Stimulated activated CD8-positive, alpha-beta memory T cell treated with anti-CD3 and anti-CD28 coated beads, Interleukin-15, amount 100 ng/mL, for 48 hours (primary cell): ENCODE measurements at places on chromosomes 13 and 19.

GRCh38 chr19:49403404-49404187 lies 15.5 kb downstream of the KASH5 start:
- no peak for DNase-seq

DNA sequence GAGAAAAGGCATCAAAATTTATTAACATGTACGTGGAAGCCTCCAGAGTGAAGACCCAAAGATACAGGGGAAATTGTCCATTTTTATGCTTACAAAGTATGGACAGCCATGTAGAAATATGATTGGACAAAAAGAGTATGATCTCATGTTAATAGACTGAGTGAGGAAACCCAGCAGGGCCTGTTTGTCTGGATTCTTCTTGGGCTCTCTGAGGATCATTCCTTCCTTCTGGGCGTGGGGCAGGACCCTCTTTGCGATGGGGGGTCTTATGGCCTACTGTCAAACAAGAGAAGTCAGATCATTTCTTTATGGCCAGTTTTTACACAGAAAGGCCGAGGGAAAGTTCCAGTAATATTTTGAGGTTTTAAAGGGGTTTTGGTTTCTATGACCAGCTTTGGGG lies 110.8 kb downstream of the ESD start:
- DNase-seq: no peak

- no peak for DNase-seq
Measured at GRCh38 chr13:76790526-76790925, 95.7 kb downstream of the KCTD12 start.

DNA sequence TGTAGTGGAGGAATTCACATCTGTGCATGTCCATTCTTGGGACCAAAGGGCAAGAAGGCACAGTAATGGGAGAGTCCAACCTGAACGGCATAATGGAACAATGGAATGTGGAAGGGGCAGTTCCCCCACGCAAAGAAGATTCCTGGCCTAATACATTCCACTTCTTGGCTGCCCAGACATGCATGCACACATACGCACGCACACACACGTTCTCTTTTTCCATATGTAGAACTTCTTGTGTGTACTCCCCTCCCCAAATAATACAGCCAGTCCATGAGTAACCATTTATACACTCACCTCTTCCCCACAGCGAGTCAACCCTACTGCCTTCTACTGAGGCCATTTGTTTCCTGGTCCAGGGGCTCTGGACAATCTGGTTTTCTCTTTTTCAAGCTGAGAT lies 6.0 kb upstream of the STK24 start:
- DNase-seq: no peak

DNA sequence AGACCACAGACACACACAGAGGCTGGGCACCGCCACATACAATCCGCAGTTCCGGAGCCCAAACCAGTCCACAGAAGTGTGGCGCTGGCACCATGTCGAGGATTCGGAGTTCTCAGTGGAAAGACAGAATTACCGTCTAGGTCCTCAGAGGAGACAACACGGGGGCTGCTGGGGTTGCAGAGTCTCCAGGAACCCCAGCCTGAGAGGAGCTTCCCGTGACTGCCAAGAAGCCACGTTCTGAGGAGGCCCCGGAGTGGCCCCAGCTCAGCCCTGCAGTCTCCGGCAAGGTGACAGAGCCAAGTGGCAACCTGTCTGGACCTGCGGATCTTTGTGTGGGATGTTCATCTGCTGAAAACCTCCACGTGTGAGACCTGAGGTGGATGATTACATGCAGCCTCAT lies 7.3 kb upstream of the ADPRHL1 start:
- DNase-seq: no peak

- DNase-seq: no peak
Measured at GRCh38 chr13:44764302-44764692, 188.2 kb upstream of the TSC22D1 start.

DNA sequence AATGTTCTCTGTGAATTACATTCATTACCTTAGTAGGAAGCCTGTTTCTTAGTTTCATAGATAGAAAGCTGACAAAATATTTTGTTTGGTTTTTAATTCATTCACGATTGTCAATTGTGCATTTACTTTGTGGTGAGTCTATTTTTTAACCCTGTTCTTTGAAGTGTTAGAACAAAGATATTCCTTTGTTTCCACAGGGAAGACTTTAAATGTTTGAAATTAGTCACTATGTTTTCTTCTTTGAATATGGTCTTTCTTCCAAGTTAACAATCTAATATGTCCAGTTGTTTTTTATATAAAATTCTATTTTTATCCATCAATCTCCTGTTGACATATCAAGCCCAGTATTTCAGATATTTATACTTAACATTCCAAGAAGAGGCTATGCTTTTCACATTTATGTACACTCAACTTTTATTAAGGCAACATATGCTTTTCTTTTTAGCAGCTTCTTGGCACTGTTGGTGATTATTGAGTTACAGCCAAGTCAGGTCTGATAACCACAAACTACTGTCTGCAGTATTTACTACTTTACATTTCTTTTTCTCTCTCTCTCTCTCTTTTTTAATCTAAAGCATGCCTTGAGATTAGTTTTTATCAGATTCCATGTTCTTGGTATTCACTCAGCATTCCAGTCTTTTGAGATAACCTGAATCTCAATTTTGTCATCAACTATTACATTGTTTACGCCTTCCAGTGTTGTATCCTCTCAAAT lies 812.8 kb upstream of the SLC10A2 start:
- no peak for DNase-seq

DNA sequence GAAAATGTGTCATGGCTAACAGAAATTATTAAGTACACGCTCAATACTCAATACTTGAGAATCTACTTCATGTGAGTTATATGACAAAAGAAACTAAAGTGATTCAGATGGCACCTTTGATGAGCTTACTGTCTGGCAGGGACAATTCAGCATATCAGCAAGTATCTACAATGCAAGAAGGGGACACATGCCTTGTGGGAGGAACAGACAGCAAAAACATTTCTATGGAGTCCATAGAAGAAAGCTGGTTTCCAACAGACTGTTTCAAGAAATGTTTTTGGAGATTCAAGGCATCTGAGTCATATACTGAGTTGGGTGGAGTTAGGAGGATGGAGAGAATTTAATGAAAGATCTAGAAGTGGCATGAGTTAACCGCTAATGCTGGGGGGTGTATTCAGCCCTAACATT lies 54.7 kb downstream of the MBNL2 start:
- DNase-seq: no peak

DNA sequence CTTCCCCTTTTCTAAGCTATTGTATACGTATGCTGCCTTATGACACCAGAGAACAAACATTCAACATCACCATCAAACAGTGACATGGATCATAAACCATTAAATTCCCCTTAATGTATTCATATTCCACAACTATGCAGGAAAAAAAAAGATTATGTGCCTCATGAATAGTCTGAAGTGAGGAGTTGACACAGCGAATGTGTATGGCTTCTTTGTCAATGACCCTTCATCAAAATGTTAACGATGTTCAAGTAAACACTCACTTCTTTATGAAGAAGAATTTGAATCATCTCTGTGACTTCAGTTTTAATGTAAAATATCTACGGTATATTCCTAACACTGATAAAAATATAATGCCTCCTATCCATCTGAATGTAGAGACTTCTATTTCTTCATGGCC lies 44.6 kb downstream of the SMAD9 start:
- DNase-seq: no peak

DNA sequence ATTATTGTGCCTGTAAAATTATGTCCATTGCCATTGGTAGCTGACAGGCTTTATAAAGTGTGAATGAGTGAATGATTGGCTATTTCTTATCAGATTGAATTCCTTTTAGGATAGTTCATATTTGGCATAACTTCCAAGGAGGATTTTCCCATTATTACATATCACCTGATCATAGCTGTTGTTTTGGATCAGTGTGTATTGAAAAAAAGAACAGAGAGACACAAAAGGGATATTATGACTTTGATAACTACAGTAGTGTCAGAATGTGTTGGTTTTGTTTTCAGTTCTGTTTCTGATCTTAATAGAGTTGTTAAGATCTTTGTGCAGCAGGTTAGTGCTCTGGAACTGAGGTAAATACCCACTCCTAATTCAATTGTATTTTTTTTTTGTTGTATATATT lies 103.8 kb downstream of the LRCH1 start:
- no peak for DNase-seq

GRCh38 chr13:73428137-73428536 lies 369.3 kb downstream of the KLF5 start:
- no peak for DNase-seq

GRCh38 chr13:32454886-32455593 lies 27.1 kb upstream of the N4BP2L1 start:
- no peak for DNase-seq

- no peak for DNase-seq
Measured at GRCh38 chr13:31225998-31226675, 26.4 kb downstream of the B3GLCT start.

- no peak for DNase-seq
Measured at GRCh38 chr13:90518417-90518816, 829.1 kb upstream of the MIR17HG start.

- DNase-seq: no peak
Measured at GRCh38 chr13:21997726-21998125, 326.9 kb downstream of the FGF9 start.

GRCh38 chr19:47726467-47726866 lies 13.2 kb downstream of the EHD2 start:
- no peak for DNase-seq

- DNase-seq: no peak
Measured at GRCh38 chr19:6433165-6433564, 398 bp downstream of the SLC25A41 start.

- DNase-seq: peak; percentile 30
Measured at GRCh38 chr19:33406521-33407139, 33.1 kb downstream of the CEBPG start.

- no peak for DNase-seq
Measured at GRCh38 chr19:4322942-4323665, 15.5 kb downstream of the STAP2 start.

- no peak for DNase-seq
Measured at GRCh38 chr19:16249826-16250404, 52.2 kb downstream of the AP1M1 start.

DNA sequence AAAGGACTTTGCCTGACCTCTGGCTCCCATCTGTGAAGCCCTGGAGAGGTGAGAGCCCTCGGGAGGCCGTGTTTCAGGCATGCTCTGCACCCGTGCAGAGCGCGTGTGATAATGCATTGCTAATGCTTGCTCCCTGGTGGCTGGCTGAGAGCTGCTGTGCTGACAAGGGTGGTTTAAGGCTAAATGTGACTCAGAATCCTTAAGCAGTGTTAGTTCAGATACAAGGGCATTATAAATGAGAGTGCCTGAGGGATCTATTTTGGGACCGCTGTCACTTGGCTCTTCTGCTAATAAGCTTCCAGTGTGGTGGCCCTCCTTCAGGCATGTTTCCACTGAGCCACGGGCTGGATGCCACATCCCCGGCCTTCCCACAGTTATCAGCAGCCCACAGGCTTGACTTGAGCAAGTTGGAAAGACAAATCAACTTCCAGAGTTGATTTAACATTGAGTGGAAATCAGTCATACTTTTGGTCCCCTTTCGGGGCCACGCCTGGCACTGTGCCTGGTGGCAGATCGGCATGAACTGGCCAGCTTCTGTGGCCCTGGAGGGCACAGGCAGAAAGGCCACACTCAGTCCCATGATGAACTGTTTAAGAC lies 17.0 kb downstream of the ALOX5AP start:
- no peak for DNase-seq

- no peak for DNase-seq
Measured at GRCh38 chr19:13034636-13035035, 39.4 kb downstream of the NFIX start.

- no peak for DNase-seq
Measured at GRCh38 chr13:20826843-20827560, 53.2 kb upstream of the EEF1AKMT1 start.

DNA sequence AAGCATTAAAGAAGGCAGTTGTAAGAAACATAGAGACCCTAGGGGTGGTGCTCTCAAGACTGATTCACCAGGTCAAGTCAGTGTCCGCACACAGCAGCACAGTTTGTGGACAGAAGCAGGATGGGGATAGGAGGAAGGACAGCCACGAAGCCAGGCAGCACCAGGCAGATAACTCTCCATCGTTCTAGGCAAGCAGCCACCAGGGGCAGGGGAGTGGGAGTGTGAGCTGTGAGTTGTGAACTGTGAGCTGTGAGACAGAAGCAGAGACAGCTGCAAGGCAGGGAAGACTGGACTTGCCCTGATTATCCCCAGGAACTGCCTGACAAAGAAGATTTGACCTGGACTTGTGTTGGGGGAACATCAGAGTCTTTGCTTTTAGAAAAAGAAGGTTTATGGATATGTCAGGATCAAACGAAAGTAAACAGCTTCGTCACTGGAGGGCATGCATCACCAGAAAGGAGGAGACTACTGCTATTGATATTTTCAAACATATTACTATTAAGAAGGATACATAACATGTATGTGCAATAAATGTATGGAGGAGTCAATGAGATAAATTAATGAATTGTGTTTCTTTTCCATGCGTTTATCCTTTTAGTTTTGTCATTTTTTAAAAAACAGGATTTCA lies 286.1 kb downstream of the IRS2 start:
- DNase-seq: no peak

- no peak for DNase-seq
Measured at GRCh38 chr13:99800011-99800410, 171.6 kb downstream of the ZIC5 start.

- DNase-seq: no peak
Measured at GRCh38 chr19:51065221-51065960, 499 bp upstream of the KLK13 start.

- no peak for DNase-seq
Measured at GRCh38 chr13:66200555-66200954, 1029.6 kb downstream of the PCDH9 start.
